ENCODE measurements at places on chromosomes 2 and 18. TPM values are rescaled to one million over a fixed set of nuclear protein-coding genes. Genes with fewer than 3 reads are reported as not detected.

Gene RMDN2
- 10.3 TPM for polyA plus RNA-seq

Gene TEKT4
- not detected for polyA plus RNA-seq

Gene NTSR2
- polyA plus RNA-seq, result not detected

Gene LBX2
- 0.88 TPM for polyA plus RNA-seq

Gene SH3RF3
- polyA plus RNA-seq, result 13.1 TPM

Gene TMEM247
- polyA plus RNA-seq, result not detected

Gene MYO5B
- 0.92 TPM for polyA plus RNA-seq

Gene FHOD3
- 9.6 TPM for polyA plus RNA-seq

Gene MC2R
- not detected for polyA plus RNA-seq

Gene TSPYL6
- polyA plus RNA-seq, result not detected

Measured in aorta (tissue), 5 donors.